ENCODE measurements at places on chromosomes 1 and 21.
A peak's percentile ranks its signal among the peaks of the same experiment; 100 is the strongest.

DNA sequence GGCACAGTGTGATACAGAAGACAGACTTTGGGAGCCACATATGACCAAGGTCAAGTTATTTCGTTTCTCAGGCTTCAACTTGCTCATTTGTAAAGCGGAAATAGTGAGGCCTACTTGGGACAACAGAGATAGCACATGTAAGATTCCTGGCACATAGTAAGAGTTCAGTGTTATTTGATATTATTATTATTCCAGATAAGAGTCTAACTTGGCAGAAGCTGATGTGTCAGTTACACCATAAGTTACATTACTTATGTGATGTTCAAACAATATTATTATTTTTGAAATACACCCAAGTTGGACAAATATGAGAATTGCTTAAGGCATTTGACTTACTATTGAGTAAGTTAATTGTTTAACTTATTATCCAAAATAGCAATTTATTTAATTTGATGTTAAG, 10.2 kb upstream of the CYP4X1 start:
- no peak for DNase-seq

DNA sequence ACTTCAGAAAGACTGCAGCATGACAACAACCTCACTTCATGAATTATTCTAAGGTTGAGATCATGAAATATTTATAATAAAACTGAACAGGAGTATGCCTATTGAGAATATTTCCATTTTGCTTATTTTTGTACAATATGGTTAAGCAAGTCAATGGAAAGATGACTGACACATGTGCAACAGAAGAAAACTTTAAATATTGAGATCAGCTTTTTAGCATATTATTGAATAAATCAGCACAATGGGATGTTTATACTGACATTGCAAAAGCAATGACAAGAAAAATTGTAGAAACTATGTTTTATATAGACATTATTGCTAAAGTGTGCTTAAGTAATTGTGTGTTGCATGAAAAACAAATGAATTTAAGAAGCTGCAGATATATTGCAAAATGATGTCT, 4.6 kb downstream of the LCE7A start:
- DNase-seq: no peak

DNA sequence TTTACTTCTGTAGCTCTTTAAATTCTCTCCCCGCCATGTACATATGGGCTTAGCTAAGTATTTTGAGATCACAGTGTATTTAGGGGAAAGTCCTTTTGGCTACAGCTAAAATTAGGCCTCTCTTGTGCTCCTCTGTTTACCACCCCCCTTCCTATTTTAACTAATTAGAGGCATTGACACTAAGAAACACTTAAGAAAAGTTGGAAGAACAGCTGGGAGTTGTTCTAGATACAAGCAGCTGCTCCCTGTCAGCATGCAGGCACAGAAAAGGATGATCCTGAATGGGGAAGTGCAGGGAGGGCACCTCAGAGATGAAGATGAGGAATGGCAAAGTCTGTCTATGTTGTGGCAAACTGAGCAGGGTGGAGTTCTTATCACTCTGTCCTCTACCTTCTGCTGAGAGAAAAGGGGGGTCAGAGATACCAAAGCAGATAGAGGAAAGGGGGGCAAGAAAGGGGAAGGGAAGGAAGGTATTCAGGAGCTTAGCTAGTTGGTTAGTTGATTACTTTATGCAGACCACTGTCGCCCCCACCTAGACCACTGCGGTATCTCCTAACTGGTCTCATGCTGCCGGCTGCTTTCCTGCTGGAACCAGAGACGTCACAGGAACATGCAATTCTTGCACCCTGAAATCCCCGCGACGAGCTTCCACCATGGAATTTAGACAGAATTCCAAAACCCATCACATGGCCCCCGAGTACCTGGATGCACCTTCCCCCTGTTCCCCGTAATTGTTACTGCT, 82.4 kb upstream of the HOOK1 start:
- no peak for DNase-seq

DNA sequence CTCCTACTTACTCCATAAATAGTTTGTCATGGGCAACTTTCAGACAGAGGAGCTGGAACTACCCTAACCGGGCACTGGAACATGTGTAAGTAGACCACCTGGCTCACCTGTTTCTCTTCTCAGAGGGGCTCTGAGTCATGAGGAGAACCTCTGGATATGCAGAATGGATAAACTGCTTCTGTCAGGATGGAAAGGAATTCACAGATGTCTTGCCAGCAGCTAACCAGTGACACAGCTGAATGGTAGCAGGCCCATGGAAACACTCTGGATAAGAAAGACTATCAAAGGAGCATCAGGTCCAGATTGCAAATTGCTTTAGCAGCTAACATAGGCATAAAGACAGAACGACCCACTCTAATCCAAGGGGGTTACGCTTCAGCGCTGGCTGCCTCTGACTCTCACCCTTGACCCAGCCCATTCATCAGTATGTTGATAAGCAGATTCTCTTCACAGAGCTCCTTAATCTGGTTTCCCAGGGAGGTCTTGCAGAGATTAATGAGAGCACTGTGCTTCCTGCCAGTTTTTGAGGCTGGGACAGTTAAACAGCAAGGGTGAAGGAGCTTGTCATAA, 54.2 kb downstream of the HIVEP3 start:
- DNase-seq: no peak

- peak; percentile 12 for DNase-seq
Measured at GRCh38 chr1:174964261-174964971, 35.3 kb upstream of the CACYBP start.

- DNase-seq: no peak
Measured at GRCh38 chr1:205337481-205337880, 15.9 kb upstream of the NUAK2 start.

DNA sequence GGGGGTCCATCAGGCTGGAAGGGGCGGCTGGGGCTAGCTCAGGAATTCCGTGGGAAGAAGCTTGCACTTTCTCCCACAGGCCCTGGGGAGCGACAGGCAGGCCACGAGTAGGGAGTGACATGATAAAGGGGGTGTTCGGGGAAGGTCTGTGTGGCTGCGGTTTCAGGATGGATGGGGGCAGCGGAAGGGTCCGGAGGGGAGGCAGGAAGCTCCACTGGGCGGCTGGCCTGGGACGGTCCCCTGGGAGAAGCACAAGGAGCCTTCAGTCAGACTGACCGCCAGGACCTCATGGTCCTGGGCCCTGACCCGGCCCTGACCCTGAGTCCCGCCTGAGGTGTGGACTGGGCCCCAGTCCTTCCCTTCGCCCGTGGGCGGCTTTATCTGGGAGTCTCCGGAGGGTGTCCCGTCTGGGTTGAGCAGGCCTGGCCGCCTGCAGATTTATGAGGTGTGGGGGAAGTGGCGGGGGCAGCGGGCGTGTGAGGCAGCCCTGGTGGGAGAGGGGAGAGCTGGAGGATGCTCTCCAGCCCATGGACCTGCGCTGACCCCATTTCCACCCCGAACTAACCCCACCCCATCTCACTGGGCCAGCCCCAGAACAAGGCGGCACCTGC, 45.6 kb downstream of the EPHB2 start:
- DNase-seq: no peak

DNA sequence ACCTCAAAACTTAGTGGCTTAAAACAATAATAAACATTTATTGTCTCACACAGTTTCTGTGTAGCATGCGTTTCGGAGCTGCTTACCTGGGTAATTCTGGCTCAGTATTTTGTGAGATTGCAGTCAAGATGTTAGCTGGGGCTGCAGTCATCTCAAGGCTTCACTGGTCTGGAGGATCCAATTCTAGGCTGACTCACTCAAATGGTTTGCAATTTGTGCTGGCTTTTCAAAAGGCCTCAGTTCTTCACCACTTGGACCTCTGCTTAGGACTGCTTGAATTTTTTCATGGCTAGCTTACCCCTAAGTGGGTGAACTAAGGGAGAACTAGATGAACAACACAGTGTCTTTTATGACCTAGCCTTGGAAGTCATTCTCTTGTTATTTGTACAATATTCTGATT, 21.0 kb downstream of the XPR1 start:
- no peak for DNase-seq

GRCh38 chr1:12630946-12631530, 12.8 kb upstream of the AADACL4 start:
- DNase-seq: no peak

DNA sequence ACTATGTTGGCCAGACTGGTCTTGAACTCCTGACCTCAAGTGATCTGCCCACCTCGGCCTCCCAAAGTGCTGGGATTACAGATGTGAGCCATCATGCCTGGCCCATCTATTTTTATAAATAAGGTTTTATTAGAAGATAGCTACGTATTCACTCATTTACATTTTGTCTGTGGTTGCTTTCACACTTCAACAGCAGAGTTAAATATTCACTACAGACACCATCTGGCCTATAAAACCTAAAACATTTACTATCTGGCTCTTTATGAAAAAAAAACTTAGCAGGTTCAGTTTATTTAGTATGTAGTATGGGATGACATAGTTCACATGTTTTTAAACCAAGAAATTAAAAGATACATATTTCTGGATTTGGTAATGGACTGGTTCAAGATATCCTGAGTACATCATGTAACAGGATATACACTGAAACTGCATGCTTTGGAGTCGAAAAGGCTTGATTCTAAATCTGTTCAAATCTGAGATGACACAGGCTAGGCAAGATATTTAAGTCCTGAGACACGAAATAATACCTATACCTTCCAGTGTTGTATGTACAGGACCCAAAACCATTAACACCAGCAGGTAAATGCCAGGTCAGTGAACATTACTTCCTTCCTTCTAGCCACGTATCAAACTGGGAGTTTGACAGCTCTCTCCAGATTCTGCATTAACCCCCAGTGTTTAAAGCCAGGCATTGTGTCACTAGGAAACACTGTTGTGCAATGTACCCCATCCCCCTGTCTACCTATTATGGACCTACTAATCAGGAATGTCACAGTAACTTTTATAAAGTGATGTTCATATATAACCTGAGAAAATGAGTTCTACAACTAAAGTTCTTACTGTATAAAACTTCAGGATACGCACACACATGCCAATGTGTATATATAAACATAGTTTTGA, 54.3 kb upstream of the SDC3 start:
- DNase-seq: no peak

DNA sequence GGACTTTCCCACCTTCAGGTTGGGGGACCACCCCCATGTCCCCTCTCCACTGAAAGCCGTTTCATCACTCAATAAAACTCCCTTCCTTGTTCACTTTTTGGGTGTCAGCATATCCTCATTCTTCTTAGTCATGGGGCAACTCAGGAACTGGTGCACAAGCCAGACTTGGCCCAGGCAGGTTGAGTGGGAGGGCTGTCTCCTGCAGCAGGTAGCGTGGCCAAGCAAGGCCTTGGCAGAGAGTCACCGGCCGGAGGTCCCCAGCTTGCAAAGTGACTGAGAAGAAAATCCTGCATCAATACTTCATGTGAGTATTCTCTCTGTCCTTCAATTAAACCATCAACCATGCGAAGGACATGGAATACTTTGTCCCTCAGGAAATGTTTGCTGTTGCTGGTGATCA, 148.9 kb downstream of the RHOU start:
- no peak for DNase-seq

DNA sequence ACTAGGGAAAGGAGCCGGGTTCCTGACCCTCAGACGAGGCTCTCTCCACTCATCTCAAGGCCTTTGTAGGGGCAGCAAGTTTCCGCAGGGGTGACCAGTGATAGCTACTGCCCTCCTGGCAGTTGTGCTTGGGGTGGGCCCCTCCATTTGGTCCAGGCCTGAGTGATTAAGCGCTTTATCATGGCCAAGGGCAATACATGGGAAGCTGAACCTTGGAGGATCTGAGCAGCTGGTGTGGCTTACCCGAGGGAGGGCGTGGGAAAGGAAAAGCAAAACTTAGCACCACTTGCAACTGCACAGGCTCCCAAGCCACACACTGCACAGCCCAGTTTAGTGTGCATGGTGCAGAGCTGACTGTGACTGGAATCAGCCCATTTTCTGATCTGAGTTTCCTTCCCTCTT, 47.8 kb downstream of the GADD45A start:
- DNase-seq: no peak

DNA sequence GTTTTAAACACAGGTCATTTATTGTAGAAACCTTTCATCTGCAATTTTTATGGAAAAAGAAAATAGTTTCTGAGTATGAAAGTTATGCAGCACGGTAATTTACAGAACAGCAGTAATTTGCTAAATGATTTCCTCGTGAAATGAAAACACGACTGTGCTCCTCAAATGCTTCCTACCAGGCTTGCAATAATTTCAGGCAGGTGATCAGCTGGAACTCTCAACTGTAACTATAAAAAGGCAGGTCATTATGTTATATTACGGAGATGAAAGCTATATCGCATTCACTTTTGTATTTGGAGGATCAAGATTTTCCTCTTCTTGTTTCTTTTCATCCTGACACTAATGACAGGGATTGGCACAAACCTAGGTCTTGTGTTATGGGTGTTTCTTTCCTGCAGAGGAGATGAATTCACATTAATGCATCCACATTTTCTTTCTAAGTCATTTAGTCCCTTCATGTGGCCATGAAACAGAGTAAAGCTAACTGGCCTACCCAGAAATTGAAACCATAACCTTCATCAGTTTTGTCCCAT, 57.4 kb downstream of the SAMSN1 start:
- no peak for DNase-seq

All from stimulated activated naive CD8-positive, alpha-beta T cell treated with anti-CD3 and anti-CD28 coated beads, Interleukin-15, amount 100 ng/mL, for 72 hours (primary cell).